Fibroblast of villous mesenchyme (primary cell): ENCODE measurements at places on chromosomes 2 and 18.

DNA sequence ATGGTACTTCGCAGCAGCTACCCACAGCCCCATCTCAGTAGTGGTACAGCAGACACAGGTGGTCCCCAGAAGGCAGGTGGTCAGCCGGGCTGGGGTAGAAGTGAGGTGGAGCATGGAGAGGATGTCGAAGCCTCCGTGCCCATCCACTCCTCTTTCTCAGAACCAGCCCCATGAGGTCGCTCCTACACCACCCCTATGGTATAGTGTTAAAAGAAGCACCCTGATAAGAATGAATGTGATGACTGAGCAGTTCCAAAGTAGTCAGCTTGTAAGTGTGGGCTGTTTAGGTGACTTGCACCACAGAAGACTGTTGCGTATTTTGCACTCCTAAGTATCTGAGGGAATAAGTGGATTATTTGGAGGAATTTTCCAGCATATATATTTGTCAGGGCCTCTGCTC is 111.3 kb downstream of the WDSUB1 start:
- DNase-seq, result no peak

DNA sequence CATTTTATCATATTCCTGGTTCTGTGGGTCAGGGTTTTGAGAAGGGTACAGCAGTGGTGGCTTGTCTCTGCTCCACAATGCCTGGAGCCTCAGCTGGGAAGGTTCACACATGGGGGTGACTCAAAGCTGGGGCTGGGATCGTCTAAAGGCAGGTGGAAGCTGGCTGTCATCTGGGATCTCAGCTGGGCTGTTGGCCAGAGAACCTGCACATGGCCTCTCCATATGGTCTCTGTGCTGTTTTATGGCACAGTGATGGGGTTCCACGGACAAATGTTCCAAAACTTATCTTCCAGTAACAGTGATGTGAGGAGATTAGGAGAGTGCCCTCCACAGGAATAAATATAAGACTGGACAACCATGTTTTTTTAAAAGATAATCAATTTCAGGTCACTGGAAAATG is 191.4 kb downstream of the SS18 start:
- no peak for DNase-seq

DNA sequence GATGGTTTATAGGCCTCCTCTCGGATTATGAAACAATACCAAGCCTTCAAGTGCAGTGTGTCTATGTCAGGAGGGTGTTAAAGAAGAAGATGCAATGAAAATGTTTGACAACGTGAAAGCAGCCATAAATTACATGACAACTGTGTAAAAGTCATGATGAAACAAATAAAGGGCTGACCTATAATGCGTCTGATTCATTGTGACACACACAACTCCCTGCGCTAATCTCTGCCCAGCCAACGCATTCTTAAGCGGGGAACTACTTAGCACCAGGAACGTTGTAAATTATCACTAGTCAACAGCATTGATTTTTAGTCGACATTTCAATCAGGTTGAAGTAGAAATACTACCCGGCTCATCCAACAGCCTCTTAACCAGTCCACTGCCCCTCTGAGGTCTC is 26.8 kb downstream of the BCL11A start:
- no peak for DNase-seq

DNA sequence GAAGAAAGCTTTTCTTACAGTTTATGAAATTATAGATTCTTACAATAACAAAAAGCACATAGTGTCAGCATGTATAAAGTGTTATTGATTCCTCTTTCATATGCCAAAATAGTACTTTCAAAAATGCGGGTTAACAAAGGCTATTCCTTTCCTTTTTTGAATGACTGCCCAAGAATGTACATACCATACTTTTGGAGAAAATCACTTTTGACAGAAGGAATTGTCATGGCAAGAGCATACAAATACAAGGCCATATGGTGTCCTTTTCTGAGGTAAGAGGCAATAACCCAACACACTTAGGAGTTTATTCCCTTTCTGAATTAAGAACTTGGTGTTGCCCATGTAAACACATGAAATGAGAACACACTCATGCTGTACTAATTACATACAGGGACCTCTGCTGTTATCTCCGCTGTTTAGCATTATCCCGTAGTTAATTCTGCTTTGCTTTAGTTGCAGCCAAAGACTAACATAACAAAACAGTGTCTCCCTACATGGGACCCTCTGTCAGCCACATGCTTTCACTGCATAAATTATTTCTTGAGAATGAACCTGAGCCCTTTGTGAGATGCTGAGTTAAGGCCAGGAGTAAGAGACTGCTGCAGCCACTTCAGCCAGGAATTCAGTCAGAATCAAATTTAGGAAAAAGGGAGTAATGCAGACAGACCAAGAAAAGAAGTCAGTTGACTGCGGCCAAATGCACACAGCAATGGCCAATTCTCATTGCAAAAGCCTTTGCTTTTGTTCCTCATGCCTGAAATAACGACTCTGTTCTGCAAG is 67.0 kb downstream of the CDH2 start:
- DNase-seq, result no peak

GRCh38 chr2:11527001-11527400 is 6.8 kb upstream of the GREB1 start:
- DNase-seq, result no peak

GRCh38 chr2:26020231-26020640 is 13.6 kb upstream of the RAB10 start:
- DNase-seq, result no peak

GRCh38 chr2:132979339-132980093 is 309.5 kb upstream of the LYPD1 start:
- no peak for DNase-seq

- DNase-seq, result peak; percentile 6
Observed at GRCh38 chr2:204127238-204127637, 190.7 kb downstream of the ICOS start.

- DNase-seq, result peak; percentile 24
Observed at GRCh38 chr2:72719416-72719815, 106.4 kb downstream of the EXOC6B start.

GRCh38 chr2:204776781-204777559 is 231.7 kb downstream of the PARD3B start:
- DNase-seq, result peak; percentile 49

DNA sequence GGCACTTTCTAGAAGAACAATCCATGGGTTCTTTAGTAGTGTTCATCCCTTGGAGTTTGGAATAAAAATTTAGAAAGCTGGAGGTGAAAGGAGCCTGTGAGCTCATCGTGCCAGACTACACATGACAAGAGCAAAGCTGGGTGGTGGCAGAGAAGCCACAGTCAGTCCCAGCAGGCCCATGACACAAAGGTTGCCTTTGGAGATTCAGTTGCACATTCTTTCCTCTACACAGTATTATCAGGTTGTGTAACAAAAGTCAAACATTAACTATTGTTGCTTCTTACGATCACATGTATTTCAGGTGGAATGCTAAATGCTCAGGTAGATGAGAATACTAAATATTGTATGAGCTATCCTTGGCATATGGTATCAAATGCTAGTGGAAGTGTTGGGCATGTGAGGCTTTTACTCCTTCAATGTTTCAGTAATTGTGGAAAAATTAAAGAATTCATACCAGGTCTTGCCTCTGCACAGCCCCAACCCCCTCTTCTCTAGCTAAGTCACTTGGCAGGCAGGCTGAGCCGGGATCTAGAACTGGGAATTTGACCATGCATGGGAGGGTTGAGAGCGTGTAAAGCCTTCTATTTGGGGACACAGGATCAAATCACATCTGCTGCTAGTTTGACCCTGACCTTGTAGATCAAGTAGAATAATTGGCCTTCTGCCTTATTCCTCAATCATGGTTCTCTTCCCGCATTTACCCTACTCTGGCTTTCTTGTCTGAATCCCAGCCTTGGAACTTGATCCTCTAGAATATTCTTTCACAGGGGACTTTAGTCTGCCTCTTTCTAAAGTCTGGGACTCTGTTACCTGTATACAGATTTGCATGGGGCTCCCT is 230.9 kb downstream of the GCA start:
- no peak for DNase-seq

DNA sequence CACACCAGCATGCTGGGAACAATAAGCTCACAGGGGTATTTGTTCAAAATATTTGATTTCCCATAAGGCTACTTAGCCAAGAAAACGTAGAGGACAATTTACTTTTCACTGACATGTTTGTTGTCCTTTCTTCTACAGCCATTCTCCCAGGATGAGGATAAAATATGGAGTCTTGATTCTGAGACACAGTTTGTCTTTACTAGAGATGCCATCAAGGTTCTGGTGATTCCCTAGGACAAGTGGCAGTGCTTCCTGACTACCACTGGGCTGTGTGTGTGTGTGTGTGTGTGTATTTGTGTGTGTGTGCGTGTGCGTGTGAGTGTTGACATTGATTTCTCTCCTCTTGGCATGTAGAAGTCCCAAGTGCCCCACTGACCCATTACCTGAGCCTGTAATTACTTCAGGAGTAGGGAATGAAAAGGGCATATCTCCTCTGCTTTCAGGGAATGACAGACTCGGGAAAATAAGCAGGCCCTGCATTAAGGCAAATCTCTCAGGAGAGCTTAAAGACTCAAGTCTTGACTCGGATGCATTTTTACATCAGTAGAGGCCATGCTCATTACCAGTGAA is 761.6 kb downstream of the DCC start:
- no peak for DNase-seq

DNA sequence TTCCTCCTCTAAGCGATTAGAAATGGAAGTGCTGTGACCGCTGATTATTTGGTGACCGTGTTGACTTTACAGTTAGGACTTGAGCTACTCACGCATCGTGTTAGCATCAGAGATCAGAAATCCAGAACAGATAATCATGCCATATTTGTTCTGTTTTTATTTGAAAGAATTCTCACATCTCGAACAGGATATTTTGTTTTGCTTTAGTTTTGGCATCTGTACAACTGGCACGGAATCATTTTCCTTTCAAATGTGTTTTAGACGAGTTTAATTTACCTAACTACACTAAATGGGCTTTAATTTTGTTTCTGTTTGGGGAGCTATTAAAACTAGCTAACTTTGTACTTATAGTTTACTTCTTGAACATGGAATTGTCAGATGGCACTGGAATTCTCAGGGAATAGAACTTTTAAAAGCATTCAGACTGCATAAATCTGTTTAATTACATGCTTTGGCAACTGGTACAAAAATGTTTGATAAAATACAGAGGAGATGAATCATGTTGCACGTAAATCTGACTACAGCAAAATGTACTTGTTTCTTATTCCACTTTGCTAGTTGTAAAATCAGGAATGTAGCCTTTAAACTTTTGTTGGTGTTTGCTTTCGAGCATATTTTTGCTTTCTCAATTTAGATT is 1.4 kb downstream of the ITPRID2 start:
- DNase-seq, result peak; percentile 81

DNA sequence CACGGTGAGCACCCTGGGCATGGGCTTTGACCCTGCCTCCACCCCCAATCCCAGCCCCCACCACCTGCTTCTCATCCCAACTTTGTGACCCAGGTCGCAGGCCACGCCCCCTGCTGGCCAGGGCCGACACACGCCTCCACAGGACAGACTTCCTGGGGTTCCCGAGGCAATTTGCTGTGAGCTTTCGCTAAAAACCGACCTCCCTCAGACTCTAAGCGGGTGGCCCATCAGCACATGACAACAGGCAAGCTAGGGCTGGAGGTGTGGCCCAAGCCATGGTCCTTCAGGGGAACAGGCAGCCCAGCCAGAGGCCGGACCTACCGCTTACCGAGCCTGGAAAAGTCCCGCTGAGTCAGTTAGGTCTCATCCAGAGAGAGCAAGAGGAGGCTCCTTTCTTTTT is 31.9 kb downstream of the C1QL2 start:
- DNase-seq, result no peak

DNA sequence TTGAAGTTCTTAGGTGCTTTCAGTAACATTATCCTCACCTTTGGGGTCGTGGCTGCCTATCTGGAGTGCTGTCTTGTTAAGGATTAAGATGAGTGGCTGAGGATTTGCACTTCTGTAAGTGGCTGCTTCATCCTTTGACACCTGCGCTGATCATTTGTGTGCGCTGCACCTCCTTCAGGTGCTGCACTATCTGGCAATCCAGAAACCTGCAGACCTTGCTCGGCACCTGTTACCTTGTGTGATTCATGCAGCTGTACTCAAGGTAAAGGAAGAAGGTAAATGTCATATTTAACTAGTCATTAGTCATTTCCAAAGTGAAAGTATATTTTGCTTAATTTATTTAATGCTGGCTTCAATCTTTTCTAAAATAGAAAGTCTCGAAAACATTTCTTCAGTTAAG is 110.3 kb downstream of the RAB3GAP1 start:
- DNase-seq, result no peak

- peak; percentile 50 for DNase-seq
Observed at GRCh38 chr2:128413718-128414341, 95.2 kb upstream of the HS6ST1 start.

DNA sequence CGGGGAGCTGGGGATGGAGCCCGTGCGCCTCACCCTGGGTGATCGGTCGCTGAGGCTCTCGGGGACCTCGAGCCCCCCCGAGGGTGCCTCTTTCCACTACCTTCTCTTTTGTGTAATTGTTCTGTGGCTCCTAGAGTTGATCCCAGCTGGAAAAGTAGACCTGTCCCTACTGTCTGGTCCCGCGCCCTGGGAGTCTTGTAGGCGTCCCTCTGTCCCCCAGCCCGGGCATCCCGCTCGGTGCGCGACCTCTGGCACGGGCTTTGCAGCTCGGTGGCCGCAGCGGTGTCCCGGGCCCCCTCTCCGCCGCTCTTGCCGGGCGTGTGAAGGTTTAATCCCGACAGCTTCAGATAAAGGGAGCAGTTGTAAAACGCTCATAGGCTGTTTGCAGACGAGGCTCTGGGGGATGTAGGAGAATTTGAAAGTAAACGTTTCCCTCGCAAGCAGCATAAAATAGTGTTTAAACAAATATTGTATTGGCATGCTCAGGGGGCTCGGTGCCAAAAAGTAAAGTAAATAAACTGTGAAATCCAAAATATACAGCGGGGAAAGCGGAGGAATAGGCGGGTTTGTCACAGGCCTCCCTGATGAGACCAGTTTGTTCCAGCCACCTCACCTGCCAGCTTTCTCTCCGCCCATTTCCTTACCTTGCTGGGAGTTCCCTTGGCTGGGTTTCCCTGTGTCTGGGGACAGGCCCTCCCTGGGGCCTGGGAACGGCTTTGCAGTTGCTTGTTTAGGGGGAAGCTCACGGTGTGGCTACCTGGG is 1.9 kb downstream of the GLI2 start:
- peak; percentile 85 for DNase-seq

GRCh38 chr18:63433334-63433866 is 11.1 kb upstream of the VPS4B start:
- no peak for DNase-seq

GRCh38 chr2:73640946-73641766 is 1.1 kb downstream of the NAT8 start:
- no peak for DNase-seq
